Left ventricle myocardium inferior (tissue), 1 donor: ENCODE measurements at places on chromosomes 7 and 10. TPM values are rescaled to one million over a fixed set of nuclear protein-coding genes. Genes with fewer than 3 reads are reported as not detected.

FRAT1 gene
- total RNA-seq, result 4.2 TPM

DNA sequence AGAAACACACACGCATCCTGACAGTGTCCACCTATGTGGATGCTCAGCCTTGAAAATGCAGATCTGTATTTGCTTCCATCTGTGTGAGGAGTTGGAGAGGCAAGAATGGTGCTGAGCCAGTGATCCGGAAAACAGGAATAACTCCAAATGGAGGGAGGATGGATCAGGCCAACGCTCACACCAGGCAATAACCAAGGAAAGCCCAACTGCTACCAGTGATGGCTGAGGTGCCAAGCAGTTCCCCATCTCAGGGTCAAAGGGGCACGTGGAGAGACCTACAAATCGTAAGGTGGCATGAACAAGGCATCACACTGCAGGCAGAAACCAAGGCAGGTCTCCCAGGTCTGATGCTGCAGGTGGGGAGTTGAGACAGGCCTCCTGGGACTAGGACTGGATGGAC lies 153.6 kb downstream of the ADAM12 start:
- no peak overlapping the region for H3K4me3 ChIP-seq
- DNase-seq, result no peak
- no peaks in the 10 kb centered on the region for H3K4me1 ChIP-seq
- no peak overlapping the region for H3K27ac ChIP-seq

DNA sequence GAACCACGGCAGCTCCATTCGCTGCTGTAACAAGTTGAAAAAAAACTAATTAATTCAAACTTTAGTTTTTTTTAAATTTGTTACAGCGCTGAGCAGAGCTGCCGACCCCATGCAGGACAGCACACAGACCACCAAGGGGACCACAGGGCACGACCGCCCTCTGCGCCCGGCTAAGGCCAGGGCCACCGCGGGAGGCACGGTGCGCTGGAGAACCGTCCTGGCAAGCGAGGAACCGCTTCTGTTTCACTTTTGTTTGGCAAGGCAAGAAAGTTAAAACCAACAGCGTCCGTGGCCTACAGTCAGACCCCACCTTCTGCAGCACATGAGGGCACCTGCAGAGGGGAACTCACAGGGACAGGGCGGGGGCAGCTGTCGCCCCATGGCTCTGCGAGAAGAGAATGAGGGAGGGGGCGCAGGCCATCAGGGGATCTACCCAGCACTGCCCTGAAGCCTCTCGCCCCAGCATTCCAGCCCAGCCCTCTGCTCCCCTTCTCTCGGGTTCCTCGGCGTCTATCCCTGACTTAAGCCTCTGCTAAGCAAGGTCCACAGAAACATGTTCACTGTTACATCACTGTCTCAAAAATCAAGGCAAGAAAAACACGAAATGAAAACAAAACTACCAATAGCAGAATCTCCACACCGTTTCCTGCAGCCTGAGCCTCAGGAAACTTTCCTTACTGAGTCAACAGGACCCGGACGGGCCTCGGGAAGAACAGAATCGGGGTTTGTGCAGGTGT lies 204.4 kb downstream of the DIP2C start:
- peak overlapping the region; percentile 54 for H3K4me3 ChIP-seq
- no peaks in the 10 kb centered on the region for H3K27me3 ChIP-seq
- no peaks in the 10 kb centered on the region for H3K36me3 ChIP-seq
- H3K27ac ChIP-seq, result peak overlapping the region; percentile 62
- DNase-seq, result no peak
- peaks cover 48% of the 10 kb centered on the region for H3K4me1 ChIP-seq

- H3K4me1 ChIP-seq, result peaks cover 2% of the 10 kb centered on the region
- H3K27me3 ChIP-seq, result no peaks in the 10 kb centered on the region
- no peak for DNase-seq
- no peak overlapping the region for H3K4me3 ChIP-seq
- no peak overlapping the region for H3K27ac ChIP-seq
These were observed 79.5 kb upstream of the SVIL start for GRCh38 chr10:29714096-29714874.

DNA sequence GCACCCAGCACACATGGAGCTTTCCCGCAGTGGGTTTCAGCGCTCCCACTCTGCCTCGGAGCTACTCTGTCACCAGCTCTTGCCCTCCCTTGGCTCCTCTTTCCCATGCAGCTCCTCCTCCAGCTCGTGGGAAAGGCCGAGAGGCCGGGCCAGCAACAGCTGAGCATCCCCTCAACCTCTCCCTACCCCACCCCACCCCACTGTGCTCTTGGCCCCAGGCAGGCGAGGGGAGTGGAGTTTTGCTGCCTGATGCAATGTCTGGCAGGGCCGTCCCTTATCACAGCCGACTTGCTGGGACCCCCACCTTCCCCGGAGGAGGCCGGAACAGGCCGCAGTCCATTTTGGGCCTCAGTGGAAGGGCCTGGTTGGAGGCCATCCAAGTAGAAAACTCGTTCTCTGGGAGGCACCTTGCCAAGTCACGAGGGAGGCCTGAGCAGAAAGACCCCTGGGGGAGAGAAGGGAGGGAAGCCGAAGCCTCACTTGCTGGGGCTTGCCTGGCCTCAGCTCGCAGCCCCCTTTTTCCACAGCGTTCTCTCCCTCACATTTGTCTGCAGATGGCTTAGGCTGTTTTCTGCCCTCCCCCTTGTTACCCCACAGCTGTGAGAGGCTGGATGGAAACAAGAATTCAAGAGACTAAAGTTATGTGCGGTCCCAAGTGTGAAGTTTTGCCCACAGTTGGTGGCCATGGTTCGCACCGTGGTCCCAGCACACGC lies 35.3 kb downstream of the CHST3 start:
- H3K4me1 ChIP-seq, result peaks cover 78% of the 10 kb centered on the region
- H3K4me3 ChIP-seq, result peak overlapping the region; percentile 29
- DNase-seq, result peak; percentile 85
- H3K27ac ChIP-seq, result peak overlapping the region; percentile 89
- no peaks in the 10 kb centered on the region for H3K36me3 ChIP-seq
